ENCODE measurements at places on chromosomes 1 and 21. TPM values are rescaled to one million over a fixed set of nuclear protein-coding genes. Genes with fewer than 3 reads are reported as not detected.

Gene LCE2B
- not detected for total RNA-seq

Gene DAB1
- 8.3 TPM for total RNA-seq

Gene FCGR2B
- total RNA-seq = 1.5 TPM

Gene LRRC39
- total RNA-seq = 4.1 TPM

Gene SHISAL2A
- 1.1 TPM for total RNA-seq

Gene S100A8
- 8.3 TPM for total RNA-seq

Gene C4BPA
- 0.20 TPM for total RNA-seq

Gene PRR9
- total RNA-seq = not detected

Gene CGN
- total RNA-seq = 4.1 TPM

Gene OR2AK2
- 0.44 TPM for total RNA-seq

Gene ZBTB7B
- 7.3 TPM for total RNA-seq

Gene ASCL5
- total RNA-seq = 0.17 TPM

Gene RBP7
- total RNA-seq = 0.89 TPM

Gene CKS1B
- 25.9 TPM for total RNA-seq

Gene TBX15
- 30.6 TPM for total RNA-seq

Gene AXDND1
- total RNA-seq = 1.2 TPM

Gene PDZK1IP1
- not detected for total RNA-seq

Gene C1orf74
- total RNA-seq = 3.6 TPM

Gene DNALI1
- 4.7 TPM for total RNA-seq

Gene FAM163A
- total RNA-seq = 0.55 TPM

Gene SMIM11
- total RNA-seq = 39.6 TPM

Gene NEK2
- 10.2 TPM for total RNA-seq

Gene KRTAP12-2
- total RNA-seq = not detected

Gene SLC45A1
- 10.4 TPM for total RNA-seq

Gene BMP8B
- total RNA-seq = 12.0 TPM

Gene LRRC71
- total RNA-seq = 4.5 TPM
